ENCODE measurements at places on chromosomes 12 and 14.

- DNase-seq, result no peak
Measured at GRCh38 chr12:12035229-12035628, 35.5 kb upstream of the BCL2L14 start.

GRCh38 chr14:105151838-105152793 is 16.5 kb downstream of the JAG2 start:
- no peak for DNase-seq

DNA sequence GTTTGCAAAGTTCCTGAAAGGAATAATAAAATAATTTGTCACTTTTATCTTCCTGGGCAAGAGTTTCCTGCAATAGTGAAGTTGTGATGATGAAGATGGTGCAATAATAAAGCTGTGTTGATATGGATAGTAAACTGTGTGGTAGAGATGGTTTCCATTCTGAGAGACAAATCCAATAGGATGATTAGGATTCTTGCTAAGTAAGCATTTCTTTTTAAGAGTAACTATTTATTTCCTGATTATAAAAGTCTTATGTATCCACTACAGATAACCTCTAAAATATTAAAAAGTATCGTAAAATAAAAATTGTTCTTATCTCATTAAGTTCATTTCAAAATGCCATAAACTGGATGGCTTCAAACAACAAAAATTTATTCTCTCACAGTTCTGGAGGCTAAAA is 28.7 kb downstream of the TSPAN11 start:
- DNase-seq, result no peak

DNA sequence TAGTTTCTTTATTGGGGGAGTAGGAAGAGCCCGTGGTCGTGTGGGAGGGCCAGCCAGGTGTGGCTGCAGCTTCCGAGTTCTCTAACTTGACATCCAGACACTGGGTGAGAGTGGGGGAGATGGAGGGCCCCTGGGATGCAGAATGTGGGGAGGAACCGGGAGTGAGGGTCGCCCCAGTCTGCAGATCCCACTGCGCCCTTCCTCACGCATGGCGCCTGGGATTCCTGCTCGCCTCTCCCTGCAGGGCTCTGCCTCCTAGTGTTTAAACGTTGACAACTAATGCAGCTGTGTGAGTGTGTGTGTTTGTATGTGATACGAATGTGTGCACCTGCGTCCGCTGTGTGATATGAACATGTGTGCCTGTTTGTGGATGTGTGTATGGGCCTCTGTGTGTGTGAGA is 34.6 kb downstream of the FZD10 start:
- DNase-seq, result no peak

DNA sequence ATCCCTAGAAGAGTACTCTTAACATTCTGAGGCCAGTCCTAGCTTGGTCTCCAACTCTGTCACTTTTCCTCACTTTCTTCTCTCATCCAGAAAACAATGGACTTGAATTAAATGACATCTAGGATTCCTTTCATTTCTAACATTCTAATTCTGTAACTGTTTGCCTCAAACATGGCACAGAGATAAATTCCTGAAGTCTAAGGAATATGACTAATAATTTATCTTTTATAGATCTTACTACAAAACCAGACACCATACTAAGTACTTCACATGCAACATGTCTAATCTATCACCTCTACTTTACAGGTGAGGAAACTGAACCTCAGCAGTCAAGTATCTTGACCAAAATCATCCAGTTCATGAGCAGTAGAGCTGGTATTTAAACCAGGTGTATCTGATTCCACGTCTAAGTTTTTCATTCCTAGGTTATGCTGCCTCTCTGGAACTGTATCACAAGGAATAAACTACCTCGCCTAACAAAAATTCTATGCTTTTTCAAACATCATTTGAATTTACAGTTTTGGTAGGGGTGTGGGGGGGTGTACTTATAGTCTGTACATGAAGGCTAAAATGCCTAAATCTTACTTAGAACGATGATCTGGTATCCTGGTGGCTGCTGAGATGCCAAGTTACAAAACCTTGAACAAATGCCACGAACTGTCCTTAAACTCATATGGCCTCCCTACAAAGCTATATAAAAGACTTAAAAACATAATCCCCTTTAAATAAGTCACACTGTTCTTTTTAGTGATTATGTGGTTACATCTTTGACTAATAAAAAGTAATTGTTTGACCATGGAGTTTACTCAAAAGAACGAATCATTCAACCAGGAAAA is 41.6 kb downstream of the ATXN2 start:
- no peak for DNase-seq

DNA sequence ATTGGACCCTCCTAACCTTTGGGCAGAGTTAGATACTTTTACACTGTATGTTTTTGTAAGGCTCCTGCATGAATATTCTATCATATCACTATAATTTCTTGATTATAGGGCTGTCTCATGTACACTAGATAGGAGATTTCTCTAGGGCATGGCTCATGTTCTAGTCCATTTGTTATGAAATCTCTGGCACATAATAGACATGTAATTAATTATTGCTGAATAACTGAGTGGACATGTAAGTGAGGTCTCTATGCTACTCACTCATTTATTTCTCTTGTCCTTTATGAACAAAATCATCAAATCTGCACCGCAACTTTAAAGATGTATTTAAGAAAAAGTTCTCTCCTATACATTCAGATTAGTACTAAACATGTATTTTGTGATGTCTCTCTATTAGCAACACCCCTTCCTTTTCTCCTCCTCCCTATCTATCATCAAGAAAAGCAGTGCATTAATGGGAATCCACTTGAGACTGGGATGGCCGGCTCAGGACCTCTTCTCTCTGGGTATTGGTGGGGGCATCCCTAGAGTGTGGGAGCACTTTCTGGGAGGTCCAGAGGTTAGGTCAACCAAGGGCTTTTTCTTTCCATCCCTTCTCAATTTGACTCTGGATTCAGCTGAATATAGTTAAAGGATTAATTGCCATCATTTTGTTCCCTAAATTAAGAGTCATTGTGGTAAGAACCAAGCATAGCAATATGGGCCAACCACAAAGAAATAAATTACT is 168.0 kb upstream of the HMGA2 start:
- DNase-seq, result no peak

DNA sequence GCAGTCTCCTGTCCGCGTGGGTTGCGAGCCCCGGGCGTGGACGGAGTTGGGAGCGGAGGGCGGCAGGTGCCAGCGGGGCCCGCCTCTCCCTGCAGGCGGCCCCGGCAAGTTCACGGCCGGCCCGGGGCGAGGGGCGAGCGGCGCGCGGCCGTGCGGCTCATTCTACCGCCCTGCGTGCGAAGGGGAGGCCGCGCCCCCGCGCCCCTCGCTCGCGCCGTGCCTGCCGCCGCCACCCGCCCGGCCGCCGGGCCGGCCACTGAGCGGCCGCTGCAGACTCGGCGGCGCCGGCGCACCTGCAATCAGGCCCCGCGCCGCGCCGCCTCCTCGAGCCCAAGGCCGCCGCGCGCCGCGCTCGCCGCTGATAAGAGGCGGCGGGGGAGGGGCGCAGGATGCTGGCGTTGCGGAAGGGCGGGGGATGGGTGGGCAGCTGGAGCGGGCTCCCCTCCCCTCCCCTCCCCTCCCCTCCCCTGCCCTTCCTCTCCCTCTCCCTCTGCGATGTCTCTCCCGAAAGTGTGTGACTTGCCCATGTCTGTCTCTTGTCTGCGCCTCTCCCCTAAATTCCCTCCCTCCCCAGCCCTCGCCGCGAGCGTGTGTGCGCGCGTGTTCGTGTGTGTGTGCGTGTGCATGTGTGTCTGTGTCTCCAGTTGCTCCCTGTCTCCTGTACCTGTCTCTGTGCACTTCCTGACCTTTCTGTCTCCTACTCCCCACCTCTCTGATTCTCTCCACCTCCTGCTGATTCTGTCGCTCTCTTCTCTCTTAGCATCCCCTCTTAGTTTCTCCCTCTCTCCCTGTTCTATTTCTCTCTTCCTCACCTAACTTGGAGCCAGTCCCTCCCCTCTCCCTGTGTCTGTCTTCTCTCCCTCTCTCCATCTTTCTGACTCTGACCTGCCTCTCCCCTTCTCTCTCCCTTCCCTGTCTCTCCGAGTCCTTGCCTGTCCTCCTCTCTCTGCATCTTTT is 768.1 kb upstream of the TBX3 start:
- DNase-seq, result no peak

DNA sequence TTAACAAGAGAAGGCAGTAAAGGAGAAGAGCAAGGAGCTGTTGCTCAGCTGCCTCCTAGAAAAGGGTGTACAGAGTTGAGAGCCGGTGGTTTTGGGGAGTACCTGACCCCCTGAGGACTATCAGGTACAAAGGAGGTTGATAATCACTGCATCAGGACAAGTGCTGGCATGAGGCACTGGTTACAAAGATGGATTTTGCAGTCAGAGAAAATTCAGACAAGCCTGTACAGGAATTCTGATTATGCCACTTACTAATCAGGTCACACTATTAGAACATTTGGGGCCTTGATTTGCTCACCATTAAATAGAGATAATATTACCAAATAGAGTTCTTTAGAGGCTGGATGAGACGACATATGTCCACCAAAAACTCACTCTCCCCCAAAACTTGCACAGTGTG is 450.9 kb upstream of the TMPO start:
- no peak for DNase-seq

DNA sequence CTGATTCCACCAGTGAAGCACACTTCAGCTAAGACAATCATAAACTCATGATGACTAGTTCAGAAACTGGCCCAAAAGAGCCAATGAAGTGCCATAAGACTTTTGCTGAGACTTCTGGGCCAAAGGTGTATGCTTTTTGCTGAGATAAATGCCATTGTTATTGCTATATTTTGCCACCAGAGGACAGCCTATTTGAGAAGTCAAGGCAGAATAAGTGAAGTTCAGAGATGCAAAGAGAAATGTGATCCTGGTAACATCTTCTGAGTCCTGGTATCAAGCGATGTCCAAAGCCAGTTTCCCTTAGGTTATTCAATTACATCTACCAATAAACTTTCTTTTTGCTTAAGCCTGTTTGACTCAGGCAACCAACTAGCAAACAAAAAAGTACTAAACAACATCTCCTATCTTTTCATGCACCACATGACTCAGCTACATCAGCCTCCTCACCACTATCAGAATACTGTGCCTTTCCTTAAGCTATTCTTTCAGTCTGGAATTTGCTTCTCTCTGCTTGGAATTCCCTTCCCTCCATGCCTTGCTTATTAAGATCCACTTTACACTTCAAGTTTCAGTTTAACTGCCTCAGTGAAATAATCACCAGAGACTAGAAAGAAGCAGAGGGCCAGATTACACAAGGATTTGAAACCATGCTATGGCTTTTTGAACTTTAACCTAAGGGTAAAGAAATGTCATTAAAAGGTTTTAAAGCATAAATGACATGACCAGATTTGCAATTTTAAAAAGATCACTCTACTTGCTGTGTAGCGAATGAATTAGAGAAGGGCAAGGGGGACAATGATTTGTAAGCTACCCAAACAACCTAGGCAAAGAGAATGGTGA is 14.0 kb downstream of the CRY1 start:
- peak; percentile 9 for DNase-seq

GRCh38 chr12:124511259-124511985 is 56.0 kb downstream of the NCOR2 start:
- DNase-seq, result no peak

DNA sequence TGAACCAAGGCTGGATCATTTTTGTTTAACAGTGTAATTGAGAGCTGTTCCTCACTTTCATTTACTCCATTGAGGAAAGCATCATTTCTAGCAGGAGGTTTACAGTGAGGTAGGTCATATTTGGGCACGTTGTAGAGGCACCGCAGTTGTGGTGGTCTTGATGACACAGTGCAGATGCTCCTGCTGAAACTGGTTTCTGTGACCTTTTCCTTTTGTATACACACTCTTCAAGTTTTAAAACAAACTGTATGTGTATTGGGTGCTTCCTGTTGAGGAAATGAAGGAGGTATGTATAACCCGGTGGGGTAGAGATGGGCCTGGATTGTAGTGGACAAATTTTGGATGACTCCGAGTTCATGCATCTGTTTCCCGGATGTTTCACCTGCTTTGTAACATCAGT is 456.3 kb upstream of the RGS6 start:
- no peak for DNase-seq

DNA sequence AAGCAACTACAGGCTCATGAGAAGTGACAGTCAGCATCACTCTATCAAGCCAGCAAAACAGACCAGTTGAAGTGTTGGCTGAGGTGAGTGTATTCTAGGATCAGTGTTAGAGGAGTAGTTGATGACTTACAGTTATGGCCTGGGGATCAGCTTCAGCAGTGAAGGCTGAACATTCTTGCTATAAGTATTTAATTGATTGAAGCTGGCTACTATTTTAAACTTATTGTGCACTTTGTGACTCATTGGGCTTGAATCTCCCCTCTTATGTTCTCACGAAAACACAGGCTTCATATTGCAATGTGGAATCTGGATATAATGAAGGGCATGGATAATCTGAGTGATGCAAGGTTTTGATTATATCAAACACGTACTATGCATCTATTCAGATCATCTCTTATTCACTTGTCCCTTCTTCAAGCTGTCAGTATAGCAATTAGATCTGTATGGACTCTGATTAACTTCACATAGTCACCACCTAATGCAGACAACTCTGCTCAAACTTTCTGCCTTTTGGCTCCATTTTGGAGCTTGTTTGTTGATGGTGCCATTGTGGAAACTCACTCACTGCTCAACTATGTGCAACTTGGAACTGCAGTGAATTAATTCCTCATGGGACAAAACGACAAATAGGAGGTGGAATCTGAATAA is 309.2 kb downstream of the SLC16A7 start:
- no peak for DNase-seq

- DNase-seq, result no peak
Measured at GRCh38 chr14:38120109-38120508, 87.6 kb upstream of the SSTR1 start.

- no peak for DNase-seq
Measured at GRCh38 chr12:114919479-114919878, 235.5 kb upstream of the TBX3 start.

DNA sequence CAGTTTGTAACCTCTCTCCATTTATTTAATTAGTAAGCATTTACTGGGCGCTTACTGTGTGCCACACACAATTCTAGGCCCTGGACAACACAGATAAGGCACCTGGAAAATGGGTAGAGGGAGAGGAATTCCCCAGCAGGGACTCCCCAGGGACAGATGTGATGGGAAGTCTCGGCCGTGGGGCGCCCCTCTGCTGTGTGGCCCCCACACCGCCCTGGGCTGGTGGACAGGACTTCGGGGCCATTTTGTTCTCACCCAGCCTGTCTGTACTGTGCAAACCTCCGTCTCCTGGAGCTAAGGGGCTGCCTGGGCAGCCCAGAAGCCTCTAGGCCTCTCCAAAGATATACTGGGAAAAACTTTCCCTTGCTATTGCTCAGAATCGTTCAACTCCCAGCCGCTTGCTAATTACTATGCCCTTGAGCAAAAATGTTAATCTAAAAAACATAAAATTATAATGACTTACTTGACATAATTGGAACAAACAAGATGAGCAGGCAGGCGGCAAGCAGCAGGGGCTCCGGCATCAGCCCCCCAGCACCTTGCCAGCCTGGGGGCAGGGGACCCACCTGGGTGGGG is 64.4 kb upstream of the NCOR2 start:
- DNase-seq, result no peak

DNA sequence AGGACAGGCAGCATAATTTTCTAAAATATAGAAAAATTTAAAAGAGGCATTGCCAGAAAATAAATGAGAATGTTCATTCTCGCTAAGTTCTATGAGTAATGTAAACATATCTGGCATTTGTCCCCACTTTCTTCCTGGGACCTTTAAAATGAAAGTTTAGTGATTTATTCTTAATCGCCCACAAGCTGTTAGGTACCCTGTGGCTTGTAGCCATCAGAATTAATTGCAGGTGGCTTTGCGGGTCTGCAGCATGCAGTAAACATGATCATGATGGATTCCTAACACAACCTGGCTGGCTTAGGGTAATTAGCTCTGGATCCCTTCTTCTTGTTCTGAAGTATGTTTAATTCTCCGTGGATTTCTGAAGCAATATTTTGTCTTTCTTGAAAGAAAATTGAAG is 103.5 kb upstream of the FRMD6 start:
- no peak for DNase-seq

- no peak for DNase-seq
Measured at GRCh38 chr12:5846950-5847349, 98.1 kb downstream of the ANO2 start.
